ENCODE measurements at places on chromosomes 6 and 20. TPM values are rescaled to one million over a fixed set of nuclear protein-coding genes. Genes with fewer than 3 reads are reported as not detected.

OR10C1 gene
- not detected for total RNA-seq

RNF39 gene
- total RNA-seq, result 40.0 TPM

HDGFL1 gene
- not detected for total RNA-seq

SLC22A7 gene
- total RNA-seq, result not detected

TGM3 gene
- total RNA-seq, result not detected

KIAA1755 gene
- total RNA-seq, result 5.1 TPM

FRK gene
- 0.64 TPM for total RNA-seq

PRIM2 gene
- 9.3 TPM for total RNA-seq

NT5E gene
- 26.5 TPM for total RNA-seq

DNA sequence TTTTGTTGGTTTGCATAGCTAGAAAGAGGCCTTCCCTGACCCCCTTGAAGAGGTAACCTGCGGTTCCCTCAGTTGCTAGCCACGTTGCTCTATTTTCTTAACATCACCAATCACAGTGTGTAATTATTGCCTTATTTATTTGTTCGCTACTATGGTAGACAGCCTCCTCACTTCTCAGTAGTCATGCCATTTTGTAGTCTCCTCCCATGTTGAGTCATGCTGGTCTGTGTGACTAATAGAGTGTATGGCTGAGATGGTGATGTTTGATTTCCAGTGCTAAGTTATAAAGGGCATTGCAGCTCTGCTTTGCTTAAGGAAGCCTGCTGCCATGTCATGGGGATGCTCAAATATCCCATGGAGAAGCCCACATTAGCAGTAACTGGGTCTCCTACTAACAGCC lies 236.6 kb upstream of the CHD6 start:
- no peaks in the 10 kb centered on the region for H3K36me3 ChIP-seq
- H3K4me3 ChIP-seq, result no peak overlapping the region
- DNase-seq, result no peak
- no peak overlapping the region for H3K27ac ChIP-seq
- peaks cover 6% of the 10 kb centered on the region for H3K27me3 ChIP-seq
- H3K4me1 ChIP-seq, result no peaks in the 10 kb centered on the region

- no peaks in the 10 kb centered on the region for H3K27me3 ChIP-seq
- DNase-seq, result no peak
- H3K4me3 ChIP-seq, result no peak overlapping the region
- no peak overlapping the region for H3K27ac ChIP-seq
- no peaks in the 10 kb centered on the region for H3K4me1 ChIP-seq
Observed at GRCh38 chr6:159852877-159853276, 37.9 kb upstream of the MAS1 start.

DNA sequence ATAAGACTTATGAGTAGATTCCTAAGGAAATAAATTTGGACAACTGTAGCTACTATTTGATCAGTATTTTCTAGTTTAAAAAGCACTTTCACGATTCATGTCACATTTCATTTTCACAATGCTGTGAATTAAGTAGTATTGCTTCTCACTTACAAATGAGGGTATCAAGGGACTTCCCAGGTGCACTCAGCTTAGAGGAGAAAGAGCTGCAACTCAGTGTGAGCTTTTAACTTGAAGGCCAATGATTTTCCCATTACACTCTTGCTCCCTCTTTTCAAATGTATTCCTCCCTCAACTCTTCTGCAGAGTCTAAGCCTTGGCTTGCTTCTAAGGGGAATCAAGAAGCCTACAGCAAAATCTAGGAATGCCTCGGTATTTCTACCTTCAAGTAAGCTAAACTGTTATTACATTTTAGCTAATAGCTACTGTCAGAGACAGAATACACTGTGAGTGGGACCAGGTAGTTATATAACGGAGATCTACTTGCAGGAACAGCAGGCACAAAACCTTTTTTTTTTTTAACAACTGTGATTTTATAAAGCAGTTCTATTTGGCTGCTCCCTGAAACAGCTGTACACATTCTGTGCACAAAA lies 339.0 kb downstream of the SYNE1 start:
- H3K4me1 ChIP-seq, result no peaks in the 10 kb centered on the region
- H3K27ac ChIP-seq, result no peak overlapping the region
- no peaks in the 10 kb centered on the region for H3K36me3 ChIP-seq
- no peak for DNase-seq

DNA sequence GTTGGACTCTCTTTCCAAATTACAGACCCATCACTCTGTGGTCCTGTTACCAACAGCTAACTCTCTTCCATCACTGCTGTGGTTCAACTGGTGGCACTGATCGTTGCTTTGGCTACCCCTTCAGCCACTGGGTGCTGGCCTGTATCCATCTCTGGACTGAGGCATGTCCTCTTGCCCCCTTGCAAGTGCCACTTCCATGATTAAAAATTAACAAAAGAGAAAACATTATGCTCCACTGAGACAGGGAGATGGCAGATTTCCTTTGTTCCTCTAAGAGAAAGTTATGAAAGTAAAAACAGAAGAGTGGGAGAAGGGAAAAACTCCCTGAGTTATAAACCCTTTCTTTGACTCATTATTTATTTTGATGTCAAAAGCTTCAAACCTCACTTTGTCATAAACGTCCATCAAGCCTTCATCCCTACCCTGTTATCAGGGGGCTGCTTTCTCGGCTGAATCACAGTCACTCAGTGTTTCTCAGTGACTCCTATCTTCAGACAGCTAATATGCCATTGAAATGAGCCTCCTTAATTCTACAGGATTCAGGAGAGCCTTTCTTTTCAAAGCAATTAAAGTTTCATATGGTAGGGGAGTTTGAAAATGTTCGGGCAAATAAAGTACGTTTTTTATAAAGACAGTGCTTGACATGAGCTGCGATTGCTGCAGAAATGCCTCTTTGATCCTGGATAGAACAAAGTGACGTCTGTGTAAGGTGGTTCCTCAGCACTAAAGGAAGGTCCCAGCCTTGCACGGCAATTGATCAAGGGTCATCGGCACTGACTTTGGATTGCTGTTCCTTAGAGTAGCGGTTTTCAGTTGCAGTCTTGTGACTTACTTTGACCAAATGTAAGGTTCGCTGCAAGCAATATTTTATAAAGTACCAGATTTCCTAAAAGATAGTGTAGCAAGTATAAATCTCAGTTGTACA lies 49.9 kb upstream of the PBOV1 start:
- no peaks in the 10 kb centered on the region for H3K36me3 ChIP-seq
- no peak overlapping the region for H3K4me3 ChIP-seq
- no peak overlapping the region for H3K27ac ChIP-seq
- DNase-seq, result no peak
- H3K4me1 ChIP-seq, result no peaks in the 10 kb centered on the region
- H3K27me3 ChIP-seq, result no peaks in the 10 kb centered on the region

GRCh38 chr6:116221911-116222310 lies 32.0 kb downstream of the TSPYL4 start:
- no peaks in the 10 kb centered on the region for H3K27me3 ChIP-seq
- peaks cover 4% of the 10 kb centered on the region for H3K36me3 ChIP-seq
- H3K4me3 ChIP-seq, result no peak overlapping the region
- no peaks in the 10 kb centered on the region for H3K4me1 ChIP-seq
- no peak for DNase-seq
- no peak overlapping the region for H3K27ac ChIP-seq

DNA sequence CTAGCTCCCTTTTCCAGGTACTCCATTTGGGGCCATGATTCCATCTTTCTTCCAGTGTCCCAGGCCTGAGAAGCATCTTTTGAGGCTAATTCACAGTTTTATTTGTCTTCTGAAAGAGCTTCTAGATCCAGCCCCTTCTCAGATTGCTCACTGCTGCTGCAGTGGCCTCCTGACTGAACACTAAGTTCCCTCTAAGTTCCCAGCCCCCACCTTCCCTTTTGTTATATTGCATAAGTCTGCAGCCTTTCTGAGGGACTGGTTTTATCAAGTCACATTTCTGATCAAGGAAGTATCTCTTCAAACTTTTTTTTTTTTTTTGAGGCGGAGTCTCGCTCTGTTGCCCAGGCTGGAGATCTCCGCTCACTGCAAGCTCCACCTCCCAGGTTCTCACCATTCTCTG lies 10.7 kb downstream of the MAPRE1 start:
- no peaks in the 10 kb centered on the region for H3K36me3 ChIP-seq
- H3K27ac ChIP-seq, result peak overlapping the region; percentile 70
- H3K4me3 ChIP-seq, result no peak overlapping the region
- no peaks in the 10 kb centered on the region for H3K27me3 ChIP-seq

DNA sequence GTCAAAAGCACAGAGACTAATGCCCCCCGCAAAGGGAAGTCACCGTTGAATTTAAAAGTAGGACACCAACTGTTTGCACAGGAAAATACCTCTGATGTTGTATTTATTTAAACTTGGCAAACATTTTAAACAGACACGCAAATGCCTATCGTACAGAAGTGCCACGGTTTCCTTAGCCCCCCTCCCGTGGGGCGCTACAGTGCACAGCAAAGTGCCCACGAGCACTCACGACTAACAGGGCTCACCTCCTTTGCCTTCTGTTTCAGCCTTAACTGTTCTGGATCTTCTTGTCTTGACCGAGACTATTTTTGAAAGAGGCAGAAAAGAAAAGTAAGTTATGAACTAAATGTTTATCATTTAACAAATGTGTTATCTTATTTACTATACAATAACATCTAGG lies 67.8 kb downstream of the TAF4 start:
- no peak overlapping the region for H3K27ac ChIP-seq

- H3K27me3 ChIP-seq, result no peaks in the 10 kb centered on the region
- no peaks in the 10 kb centered on the region for H3K4me1 ChIP-seq
- H3K36me3 ChIP-seq, result no peaks in the 10 kb centered on the region
- H3K27ac ChIP-seq, result peak overlapping the region; percentile 21
- no peak for DNase-seq
Observed at GRCh38 chr6:16355699-16356446, 117.5 kb downstream of the GMPR start.

GRCh38 chr6:85047818-85048217 lies 283.4 kb upstream of the TBX18 start:
- no peak overlapping the region for H3K4me3 ChIP-seq
- H3K27me3 ChIP-seq, result no peaks in the 10 kb centered on the region
- no peak overlapping the region for H3K27ac ChIP-seq
- no peak for DNase-seq
- no peaks in the 10 kb centered on the region for H3K4me1 ChIP-seq

DNA sequence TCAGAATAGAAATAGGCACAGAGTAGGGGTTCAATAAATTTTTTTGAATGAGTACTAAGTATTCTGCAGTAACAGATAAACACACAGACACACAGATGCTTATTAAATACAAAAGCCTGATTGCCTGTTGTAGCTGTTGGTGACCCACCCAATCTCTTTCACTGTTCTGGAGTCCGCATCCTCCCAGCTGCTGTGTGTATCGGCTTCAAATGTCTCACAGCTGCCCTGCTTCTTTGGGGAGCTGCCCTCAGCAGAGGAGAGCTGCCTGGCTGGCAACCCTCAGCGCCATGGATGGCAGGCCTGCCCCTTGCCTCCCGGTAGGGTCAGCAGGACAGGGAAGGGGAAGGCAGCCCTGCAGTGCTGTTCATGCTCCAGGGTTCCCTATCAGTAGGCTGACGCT lies 85.9 kb upstream of the PRND start:
- DNase-seq, result no peak
- no peak overlapping the region for H3K4me3 ChIP-seq
- no peaks in the 10 kb centered on the region for H3K4me1 ChIP-seq
- no peaks in the 10 kb centered on the region for H3K27me3 ChIP-seq

DNA sequence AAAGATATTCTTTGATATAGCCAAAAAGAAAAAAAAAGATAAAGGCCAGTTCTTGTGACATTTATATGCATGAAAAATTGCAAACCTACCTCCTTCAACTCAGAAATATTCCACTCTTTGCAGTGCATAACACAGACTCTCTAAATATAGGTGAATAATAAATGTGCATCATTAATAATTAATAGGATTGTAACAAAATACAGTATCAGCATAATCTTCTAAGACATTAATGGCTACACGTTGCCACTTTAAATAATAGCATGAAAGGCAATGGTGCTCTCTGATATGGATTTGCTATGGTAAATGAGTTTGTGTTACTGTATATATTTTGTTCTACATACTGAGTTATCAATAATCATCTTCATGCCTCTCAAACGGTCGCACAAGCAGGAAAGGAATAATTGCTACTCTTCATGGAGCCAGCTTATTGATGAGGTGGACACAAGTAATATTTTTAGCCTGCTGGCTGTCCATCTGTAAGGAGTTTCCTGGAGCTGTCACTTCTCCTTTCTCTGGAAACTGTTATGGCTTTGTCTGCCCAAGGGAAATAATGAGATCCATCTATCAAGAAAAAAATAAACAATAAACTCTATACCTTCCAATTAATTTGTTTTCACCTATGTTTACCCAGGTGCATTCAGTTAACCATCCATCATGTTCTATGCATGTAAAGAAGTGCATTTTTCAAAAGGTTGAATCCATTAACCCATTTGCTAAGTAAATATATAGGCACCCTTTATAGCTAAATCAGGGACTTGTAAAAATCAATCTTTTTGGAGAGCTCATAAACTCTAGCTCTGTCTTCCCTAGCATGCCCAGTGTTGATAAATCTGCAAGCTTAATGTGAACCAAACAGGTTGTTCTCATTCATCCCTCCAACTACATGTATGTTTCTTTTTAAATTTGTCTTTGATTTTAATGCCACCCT lies 253.0 kb downstream of the NKAIN2 start:
- no peaks in the 10 kb centered on the region for H3K27me3 ChIP-seq
- no peaks in the 10 kb centered on the region for H3K4me1 ChIP-seq
- DNase-seq, result no peak

DNA sequence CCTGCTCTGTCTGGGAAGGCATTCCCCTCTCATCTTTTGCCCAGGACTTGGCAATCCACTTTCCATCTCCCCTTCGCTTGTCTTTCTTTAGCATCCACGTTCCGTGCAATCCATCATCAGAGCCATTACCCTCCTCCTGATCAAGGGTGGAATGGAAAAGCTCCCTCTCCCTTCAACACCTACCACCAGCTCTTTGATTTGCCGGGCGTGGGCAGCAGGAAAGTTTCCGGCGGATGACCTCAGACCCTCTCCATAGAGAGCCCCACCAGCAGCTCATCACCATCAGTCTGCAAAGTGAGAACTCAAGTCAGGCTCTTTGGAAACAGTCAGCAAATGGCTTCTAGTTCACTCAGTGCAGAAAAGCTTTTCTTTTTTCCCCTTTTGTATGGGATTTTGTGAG lies 76.2 kb downstream of the TSHZ2 start:
- no peaks in the 10 kb centered on the region for H3K36me3 ChIP-seq
- no peaks in the 10 kb centered on the region for H3K27me3 ChIP-seq
- peak overlapping the region; percentile 77 for H3K27ac ChIP-seq

DNA sequence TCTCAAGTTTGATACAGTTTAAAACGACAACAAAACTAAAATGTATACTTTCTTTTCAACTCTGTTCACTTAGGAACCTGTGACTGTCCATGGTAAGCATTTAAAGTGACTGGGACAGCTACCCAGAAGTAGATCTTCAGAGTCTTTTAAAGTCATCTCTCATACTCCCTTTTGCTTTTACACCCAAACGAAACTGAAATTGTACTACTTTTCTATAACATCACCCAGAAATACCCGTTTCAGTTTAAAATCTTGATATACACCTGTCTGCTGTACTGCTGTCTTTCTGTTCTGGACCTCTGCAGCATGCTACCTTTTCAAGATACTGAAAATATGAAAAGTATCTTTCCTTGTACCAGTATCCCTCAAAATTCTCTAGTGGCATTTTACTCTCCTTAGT lies 170.4 kb upstream of the THEMIS start:
- no peaks in the 10 kb centered on the region for H3K36me3 ChIP-seq
- DNase-seq, result no peak
- no peaks in the 10 kb centered on the region for H3K27me3 ChIP-seq
- H3K27ac ChIP-seq, result no peak overlapping the region
- H3K4me3 ChIP-seq, result no peak overlapping the region

- H3K27me3 ChIP-seq, result no peaks in the 10 kb centered on the region
- H3K4me1 ChIP-seq, result peaks cover 9% of the 10 kb centered on the region
- H3K36me3 ChIP-seq, result no peaks in the 10 kb centered on the region
- DNase-seq, result peak; percentile 41
Observed at GRCh38 chr6:53466257-53466656, 78.6 kb downstream of the GCLC start.
